ENCODE measurements at places on chromosomes 13 and 19.

- DNase-seq: peak; percentile 63
Measured at GRCh38 chr19:7916103-7916954, 1.7 kb downstream of the TGFBR3L start.

- DNase-seq: peak; percentile 68
Measured at GRCh38 chr13:100633461-100633860, 41.1 kb downstream of the TMTC4 start.

DNA sequence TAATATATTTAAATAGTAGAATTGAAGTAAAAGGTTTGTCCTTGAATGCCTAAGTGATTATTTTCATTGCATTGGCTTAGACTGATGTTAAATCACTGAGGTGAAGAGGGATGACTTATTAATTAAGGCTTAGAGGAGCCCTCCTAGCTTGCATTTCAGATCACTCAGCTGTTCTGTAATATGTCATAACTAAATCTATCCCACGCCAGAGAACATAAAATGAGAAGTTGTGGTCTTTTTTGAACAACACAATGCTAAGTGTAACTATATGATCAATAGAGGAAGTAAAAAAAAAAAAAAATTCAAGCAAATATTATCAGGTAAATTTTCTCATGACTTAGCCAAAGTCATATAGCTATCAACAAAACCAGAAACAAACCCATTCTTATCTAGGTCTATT is 752.2 kb downstream of the GPC5 start:
- no peak for DNase-seq

DNA sequence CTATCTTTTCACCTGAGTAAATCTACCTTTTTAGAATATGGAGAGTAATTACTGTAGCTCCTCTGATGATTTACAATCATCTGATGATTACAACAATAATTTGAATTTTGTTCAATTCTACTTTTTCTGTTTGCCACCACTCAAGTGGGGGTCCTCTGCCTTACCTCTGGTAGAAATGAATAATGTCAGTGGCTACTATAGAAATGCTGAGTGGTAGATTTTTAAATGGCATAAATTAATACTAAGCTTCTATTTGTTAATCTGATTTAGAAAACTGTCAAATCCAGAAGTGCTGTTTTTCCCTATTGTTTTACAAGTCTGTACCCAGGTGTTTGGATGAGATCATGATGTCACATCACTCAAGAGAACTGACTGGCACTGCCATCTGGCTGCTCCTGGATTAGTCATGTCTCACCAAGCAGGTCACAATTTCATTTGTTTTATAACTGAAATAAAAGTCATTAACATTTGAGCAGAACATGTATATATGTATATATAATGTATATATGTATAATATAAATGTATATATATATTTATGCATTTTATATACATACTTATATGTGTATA is 494.8 kb downstream of the TBC1D4 start:
- no peak for DNase-seq

DNA sequence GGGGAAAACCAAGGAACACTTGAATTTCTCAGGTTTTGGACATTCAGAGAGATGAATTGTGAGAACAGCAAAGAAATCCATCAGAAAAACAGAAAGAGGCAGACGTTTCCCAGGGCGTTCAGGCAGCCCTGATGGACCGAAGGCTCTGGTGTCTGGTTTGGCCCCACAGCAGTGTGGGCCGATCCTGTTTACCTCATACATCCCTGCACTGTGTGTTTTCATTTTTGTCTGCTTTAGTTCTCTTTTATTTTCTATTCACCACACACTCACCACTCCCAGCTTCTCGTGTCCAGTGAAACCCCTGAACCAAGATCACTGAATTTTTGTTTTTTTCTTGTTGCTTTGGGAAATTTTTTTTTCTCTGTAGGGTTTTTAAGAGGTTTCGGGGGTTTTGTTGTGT is 11.9 kb upstream of the WDR18 start:
- no peak for DNase-seq

- peak; percentile 84 for DNase-seq
Measured at GRCh38 chr19:1360818-1361461, 22.8 kb upstream of the NDUFS7 start.

GRCh38 chr13:40983259-40983658 is 35.9 kb downstream of the ELF1 start:
- no peak for DNase-seq

Measured in AG08396 (cell line).